Spinal cord (tissue), 10 donors: ENCODE measurements at places on chromosomes 2 and 18. TPM values are rescaled to one million over a fixed set of nuclear protein-coding genes. Genes with fewer than 3 reads are reported as not detected.

- DNase-seq: no peak
Measured at GRCh38 chr2:225117051-225117716, 74.9 kb upstream of the DOCK10 start.

- no peak for DNase-seq
Measured at GRCh38 chr2:106851087-106851874, 34.7 kb downstream of the ST6GAL2 start.

- DNase-seq: no peak
Measured at GRCh38 chr2:143205106-143205764, 76.0 kb downstream of the ARHGAP15 start.

GAL3ST2 gene
- total RNA-seq: 0.33 TPM

- no peak for DNase-seq
Measured at GRCh38 chr2:45586600-45586999, 24.5 kb downstream of the SRBD1 start.

DNA sequence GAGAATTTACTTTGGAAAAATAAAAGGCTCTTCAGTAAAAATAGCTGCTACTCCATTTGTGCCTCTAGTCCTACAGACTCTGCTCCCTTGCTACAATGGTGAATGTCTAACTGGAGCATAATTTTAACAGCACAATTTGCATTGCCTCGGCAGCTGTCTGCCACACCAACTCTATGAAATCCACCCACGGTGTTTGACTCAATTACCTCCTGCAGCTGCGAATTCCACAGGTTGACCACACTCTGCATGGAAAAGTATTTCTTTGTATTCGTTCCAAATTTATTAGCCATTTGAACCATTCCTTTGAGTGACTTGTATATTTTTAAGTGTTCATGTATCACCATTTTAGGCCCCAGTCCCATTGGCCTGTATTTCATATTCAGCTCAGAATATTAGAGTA, 182.1 kb upstream of the CCDC68 start:
- no peak for DNase-seq

GRCh38 chr18:60656553-60656952, 284.0 kb upstream of the MC4R start:
- DNase-seq: no peak

SLC4A5 gene
- 1.2 TPM for total RNA-seq

PSMD1 gene
- total RNA-seq: 106 TPM

GRCh38 chr2:23429036-23429435, 44.1 kb downstream of the KLHL29 start:
- no peak for DNase-seq

NEB gene
- 8.5 TPM for total RNA-seq

- DNase-seq: no peak
Measured at GRCh38 chr2:121349721-121350401, 64.9 kb upstream of the TFCP2L1 start.

RBM44 gene
- 1.1 TPM for total RNA-seq
